ENCODE measurements at places on chromosomes 11 and 22.

GRCh38 chr11:61587541-61587941 lies 6.7 kb upstream of the SYT7 start:
- DNase-seq = no peak

DNA sequence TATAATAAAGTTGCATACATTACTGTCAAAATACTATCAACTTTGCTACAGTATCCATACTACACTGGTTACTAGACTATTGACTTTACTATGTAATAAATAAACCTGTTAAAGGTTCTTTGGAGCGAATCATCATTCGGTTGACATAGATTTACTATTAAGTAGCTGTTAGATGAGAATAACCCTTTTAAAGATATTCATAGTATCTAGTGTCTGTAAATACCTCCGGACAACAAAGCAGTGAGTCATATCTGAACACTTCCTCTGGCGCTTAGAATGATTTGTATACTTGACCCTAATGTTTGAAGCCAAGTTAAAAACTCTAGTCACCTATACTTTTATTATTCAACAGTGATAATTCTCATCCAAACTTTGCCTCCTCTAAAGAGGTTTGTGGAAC lies 84.7 kb downstream of the MSANTD4 start:
- DNase-seq = peak; percentile 14

GRCh38 chr22:49765091-49765771 lies 62.4 kb downstream of the BRD1 start:
- DNase-seq = no peak

DNA sequence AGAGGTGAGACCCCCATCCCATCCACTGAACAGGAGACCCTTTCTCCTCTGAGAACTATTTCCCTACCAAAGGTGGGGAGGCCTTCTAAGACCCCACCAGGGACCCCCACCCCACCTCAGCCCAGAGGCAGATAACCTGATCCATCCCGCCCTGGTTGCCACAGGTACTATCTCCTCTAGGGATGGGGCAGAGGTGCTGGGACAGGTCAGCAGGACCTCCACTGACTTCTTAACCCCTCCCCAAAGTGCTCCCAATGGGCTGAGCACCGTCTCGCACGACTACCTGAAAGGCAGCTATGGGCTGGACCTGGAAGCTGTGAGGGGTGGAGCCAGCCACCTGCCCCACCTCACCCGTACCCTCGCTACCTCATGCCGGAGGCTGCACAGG lies 4.3 kb downstream of the INPPL1 start:
- DNase-seq = no peak

GRCh38 chr11:117205211-117205818 lies 6.1 kb downstream of the TAGLN start:
- DNase-seq = no peak

GRCh38 chr11:124829986-124830385 lies 29.8 kb upstream of the MSANTD2 start:
- DNase-seq = no peak

DNA sequence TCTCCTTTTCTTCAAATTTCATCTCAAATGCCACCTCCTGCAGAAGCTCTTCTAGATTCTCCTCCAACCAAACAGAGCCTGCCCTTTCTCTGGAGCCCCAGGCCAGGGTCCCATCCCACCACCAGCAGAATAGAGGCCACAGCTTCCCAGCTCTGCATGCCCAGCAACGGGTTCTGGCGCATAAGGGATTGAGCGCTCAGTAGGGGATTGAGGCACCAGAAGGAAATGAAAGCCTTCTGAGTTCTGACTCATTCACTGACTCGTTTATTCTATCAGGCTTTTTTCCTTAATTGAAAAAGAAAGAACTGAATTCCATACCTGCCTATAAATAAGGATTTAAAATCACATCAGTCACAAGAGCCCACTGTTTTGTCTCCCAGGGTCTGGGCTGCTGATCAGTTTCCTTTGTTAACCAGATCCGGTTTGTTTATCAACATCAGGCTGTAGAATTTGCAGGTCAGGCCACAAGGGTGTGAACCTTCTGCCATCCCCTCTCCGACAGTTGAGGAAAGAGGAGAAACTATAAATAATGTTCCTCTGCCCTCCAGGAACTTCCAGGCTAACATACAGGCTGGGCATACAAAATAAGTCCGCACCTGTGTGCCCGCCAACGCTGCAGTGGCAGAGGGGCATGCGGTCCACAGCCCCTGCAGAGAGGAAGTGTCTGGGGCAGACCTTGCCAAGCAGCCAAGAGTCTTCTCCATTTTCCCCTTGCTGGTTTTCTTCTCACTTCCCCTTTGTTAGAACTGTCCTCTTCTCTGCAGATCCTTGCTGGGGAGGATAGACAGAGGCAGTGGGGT lies 63.5 kb upstream of the PRDM11 start:
- no peak for DNase-seq

DNA sequence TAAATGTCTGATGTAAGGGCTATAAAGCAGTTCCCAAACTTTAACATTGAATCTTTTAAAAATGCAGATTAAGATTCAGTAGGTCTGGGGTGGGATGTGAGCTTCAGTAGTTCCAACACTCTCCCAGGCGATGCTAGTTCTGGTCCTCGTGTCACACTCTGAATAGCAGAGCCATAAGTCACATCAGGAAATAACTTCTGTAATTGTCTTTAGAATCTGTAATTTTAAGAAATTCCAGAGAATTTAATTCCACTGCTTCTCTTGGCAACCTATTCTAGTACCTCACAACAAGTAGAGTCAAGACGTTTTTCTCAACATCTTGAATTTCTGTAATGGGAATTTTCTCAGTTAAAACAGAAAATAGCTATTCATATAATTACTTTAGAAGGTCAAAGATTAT lies 223.1 kb downstream of the TMEM135 start:
- no peak for DNase-seq

DNA sequence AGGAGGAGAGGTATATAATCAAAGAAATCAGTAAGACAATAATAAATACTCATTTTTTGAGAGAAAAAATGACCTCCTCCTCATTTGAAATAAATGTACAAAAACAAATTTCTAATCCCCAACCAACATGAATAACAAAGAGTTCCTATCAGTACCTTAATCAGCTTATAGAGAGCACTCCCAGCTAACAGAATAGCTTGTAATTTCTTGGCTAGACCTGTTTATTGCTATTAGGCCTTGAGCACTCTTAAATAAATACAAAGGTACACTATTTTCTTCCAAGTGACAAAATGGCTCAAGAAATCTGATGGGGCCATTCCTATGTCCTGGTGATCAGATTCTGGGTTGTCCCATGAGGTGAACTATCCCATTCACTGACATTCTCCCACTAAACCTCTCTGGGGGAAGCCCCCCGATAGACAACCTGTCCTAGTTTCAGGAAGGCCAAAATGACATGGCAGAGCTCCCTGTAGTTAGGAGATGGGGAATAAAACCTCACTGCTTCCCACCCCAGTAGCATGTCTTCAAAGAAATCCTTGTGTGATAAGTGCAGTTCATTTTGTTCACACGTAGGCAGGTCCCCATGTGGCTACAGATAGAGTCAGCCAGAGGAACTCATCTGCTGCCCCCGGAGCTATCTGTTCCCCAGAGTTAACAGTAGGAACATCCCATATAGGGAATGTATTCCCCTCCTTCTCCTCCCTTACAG lies 385.7 kb downstream of the SOX6 start:
- no peak for DNase-seq

DNA sequence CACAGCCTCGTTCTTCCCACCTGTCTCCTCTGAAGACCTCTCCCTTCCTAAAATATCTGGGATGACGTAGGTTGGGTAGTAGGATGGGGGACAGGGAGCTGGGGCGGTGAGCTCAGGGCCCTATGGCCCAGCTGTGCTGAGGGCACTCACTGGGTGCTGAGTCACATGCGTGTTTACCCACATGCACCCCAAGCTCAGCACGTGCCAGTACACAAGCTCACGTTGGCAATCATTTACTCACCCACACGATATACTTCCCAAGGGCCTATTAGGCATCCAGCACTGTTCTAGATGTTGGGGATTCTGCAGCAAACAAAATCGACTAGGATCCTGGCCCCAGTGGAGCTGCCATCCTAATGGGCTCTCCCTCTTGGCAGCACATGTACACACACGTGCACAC lies 28.7 kb downstream of the ARAP1 start:
- no peak for DNase-seq

GRCh38 chr22:37674951-37675929 lies at the start of gene LGALS1:
LGALS1 (plus strand) TSS chr22:37675636; CDS start chr22:37675703, 67 bp downstream.
- peak; percentile 98 for DNase-seq

- DNase-seq = no peak
These were observed 14.1 kb upstream of the IL2RB start for GRCh38 chr22:37163575-37164504.

- no peak for DNase-seq
These were observed 10.2 kb upstream of the AMPD3 start for GRCh38 chr11:10444725-10445315.

Data from fibroblast of skin of left quadriceps (primary cell).